ENCODE measurements at places on chromosomes 7 and 10.

DNA sequence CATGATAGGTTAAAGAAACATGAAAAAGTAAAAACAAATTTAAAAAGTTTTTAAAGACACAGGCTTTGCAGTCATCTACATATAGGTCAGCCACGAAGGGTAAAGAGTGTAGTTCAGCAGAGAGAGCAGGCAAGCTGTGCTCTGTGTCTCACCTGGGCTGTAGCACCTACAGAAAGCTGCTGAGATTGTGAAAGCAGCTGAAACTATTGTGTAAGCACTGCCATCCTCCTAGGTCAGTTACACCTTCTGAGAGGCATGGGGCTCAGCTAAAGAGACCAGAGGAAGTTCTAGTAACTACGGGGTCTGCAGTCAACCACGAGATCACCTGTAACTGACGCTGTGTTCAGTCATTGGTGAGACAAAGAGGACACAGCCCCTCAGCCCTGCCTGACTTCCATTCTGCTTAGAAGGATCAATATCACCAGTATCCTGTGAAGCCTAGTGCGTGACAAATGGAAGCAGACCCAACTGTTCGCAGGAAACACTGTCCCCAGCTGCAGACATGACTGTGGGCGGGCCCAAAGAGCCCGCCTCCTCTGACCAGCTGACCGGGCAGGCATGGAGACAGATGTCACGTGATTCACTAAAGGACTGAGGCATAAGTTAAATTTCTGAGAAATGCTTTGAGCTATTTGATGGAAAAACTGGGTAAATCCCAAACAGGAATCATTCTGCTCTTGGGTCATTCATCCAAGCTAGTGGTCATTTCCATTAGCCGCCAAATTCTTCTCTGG, 87.9 kb downstream of the EBF3 start:
- no peak for DNase-seq

- DNase-seq: no peak
These were observed 102.0 kb downstream of the CNOT4 start for GRCh38 chr7:135407884-135408283.

DNA sequence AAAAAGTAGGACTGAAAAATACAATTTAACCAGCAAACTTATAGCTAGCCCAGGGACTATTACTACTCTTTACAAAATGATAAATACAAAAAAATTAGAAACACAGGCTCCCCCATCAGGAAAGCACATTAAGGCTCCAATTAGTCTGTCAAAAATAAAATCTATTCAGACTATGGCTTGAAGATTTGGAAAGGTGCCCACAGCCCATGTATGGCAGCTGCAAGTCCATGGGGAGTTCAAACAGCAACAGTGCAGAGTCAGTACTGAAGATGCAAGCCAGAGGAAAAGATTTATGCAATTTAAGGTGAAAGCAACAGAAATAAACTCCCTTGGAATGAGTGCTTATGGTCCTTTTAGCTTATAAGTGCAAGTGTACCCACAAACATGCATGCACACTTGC, 29.7 kb downstream of the IMMP2L start:
- no peak for DNase-seq

- DNase-seq: no peak
These were observed 91.8 kb downstream of the SPAG6 start for GRCh38 chr10:22436893-22437619.

DNA sequence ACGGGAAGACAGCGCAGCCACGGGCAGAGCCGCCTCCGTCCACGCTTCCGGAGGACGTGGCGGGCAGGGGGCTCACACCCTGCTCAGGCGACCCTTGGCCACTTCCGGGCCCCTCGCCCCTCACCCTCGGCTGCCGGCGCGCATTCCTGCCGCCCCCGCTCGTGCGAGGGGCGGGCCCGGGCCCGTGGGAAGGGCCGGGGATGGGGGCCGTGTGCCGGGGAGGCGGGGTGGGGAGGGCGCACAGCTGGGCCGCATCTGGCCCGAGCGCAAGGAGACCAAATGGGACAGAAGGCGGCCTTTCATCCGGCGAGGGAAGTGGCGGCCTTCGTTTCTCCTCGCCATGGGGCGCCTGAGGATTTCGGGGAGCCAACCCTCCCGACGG, 846 bp upstream of the LFNG start:
- DNase-seq: no peak
